ENCODE measurements at places on chromosomes 7 and 10. TPM values are rescaled to one million over a fixed set of nuclear protein-coding genes. Genes with fewer than 3 reads are reported as not detected.

Gene NUTM2D
- total RNA-seq, result 0.43 TPM

Gene ADK
- 57.9 TPM for total RNA-seq

Gene ASB10
- total RNA-seq, result not detected

Gene PDCD11
- total RNA-seq, result 36.3 TPM

Gene CREB3L2
- 33.2 TPM for total RNA-seq

DNA sequence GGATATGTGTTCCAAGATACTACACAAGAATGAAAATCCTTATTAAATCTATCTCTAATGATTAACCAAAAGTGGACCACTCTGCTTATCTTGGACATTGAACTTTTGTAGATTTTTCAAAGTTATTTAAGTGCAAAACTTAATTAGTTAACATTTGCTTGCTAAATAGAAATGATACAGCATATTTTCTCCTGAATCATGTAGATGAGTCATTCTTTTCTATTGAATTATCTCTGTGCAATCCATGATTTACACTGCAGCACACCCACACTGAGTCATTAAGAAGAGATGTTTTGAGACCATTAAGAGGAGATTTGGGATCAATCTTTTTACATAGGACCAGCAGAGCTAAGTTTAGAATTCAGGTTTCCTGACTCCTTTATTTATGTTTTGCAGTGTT is 6.6 kb upstream of the ABCC2 start:
- peak; percentile 89 for DNase-seq

- DNase-seq, result peak; percentile 46
Observed at GRCh38 chr10:72802763-72803505, 90.6 kb upstream of the OIT3 start.

GRCh38 chr10:78952030-78952429 is 116.7 kb upstream of the ZMIZ1 start:
- DNase-seq, result no peak

All from fibroblast of villous mesenchyme (primary cell).